Omental fat pad (tissue), 4 donors: ENCODE measurements at places on chromosomes 16 and 17. TPM values are rescaled to one million over a fixed set of nuclear protein-coding genes. Genes with fewer than 3 reads are reported as not detected.

Gene ZNF23
- total RNA-seq, result 8.3 TPM

GRCh38 chr16:85664580-85665372 is 24.0 kb downstream of the GINS2 start:
- DNase-seq, result no peak

DNA sequence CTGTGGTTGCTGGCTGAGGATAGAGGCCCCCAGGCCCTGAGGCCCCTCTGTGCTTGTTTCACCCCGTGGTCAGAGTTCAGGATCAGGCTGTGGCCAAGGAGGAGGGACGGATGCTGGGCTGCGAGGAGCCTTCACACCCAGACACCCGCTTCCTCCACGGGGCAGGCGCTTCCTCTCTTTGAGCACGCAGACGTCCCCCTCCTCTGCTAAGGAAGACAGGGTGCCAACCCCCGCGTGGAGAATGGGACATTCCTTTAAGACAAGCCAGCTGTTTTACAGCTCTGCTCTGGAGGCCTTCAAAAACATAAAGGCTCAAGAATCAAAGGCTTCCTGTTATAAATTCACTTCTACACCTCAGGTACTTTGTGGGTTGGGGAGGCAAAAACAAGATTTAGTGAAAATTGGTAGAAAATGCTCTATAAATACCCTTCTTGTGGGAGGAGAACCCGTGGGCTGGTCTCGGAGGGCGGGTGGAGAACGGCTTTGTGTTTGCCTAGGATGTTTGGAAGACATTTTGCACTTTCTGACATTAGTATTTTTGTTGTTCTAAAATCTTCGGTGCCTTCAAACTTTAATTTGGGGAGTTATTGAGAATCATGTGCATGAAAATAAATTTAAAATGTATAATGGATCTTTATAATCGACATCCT is 60.8 kb upstream of the FOXF1 start:
- no peak for DNase-seq

Gene SNAI3
- total RNA-seq, result 2.3 TPM

GRCh38 chr16:16017812-16018211 is 68.4 kb downstream of the ABCC1 start:
- no peak for DNase-seq

Gene RNF166
- 20.2 TPM for total RNA-seq
